ENCODE measurements at places on chromosomes 7 and 10.

DNA sequence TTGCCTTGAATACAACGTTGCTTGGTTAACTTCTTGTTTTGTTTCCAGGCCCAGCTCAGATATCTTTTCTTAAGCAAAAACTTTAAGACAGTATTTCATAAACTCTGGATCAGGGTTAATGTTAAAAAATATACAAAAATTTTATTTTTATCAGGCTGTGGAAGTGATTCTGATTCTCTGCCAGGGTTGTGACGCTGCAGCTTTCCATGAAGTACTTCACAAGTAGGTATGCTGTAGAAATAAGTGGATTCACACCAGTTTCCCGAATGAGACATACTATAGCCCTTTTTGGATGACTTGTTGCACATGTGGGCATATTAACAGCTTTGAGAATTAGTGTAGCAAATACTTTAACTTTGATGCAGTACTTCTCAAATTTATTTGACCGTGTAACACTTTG is 70.1 kb downstream of the CDK14 start:
- DNase-seq: no peak

DNA sequence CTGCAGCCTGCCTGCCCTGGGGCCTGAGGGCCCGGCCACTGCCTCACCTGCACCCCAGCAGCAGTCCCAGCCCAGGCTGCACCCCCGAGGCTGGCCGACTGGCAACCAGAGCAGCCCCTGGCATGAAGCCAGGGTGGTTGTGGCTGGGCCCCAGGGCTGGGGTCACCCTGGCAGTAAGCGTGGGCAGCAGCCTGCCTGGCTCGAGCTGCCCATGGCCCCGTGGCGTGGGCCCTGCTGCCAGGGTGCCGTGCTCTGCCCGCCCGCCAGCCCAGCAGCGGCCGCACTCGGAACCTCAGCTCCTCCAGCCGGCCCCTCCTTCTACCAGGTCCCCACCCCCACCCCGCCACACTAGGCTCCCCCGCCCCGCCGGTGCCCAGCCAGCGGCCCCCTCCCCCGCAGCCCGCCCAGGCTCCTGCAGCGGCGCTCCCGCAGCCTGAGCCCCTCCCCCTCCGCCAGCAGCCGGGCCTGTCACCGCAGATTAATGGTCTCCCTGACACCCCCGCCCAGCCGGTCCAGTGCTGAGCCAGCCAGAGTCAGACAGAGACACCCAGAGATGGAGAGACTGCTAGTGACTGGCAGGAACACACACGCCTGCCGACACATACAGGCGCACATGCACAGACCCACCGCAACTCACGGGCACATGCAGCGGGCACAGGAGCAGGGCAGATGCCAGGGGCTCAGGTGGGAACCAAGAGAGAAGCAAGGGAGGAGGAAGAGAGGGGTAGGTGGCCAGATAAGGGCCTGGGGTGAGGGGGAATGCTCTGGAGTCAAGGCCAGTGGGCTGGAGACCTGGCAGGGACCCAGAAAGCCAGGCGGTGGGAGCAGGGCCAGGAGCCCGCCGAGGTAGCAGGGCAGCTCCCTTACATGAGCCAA is 22.4 kb downstream of the KCNH2 start:
- no peak for DNase-seq

- no peak for DNase-seq
Measured at GRCh38 chr7:34060196-34060947, 155.0 kb downstream of the BMPER start.

DNA sequence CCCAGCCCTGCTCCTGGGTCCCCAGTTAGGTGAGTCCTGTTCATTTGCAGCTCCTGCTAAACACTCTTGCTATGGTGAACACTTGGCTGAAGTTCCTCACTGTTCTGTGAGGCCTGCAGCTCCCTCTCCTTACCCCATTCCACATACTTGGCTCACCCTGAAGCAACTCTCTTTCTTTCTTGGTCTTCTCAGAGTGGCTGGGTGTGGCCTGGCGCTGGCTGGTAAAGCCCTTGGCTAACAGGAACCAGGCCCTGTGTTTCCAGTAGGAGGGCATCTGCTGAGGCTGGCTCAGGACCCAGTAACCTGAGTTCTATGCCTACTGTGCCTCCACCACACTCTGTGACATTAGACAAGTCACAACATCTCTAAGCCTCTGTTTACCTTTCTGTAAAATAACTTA is 53.1 kb upstream of the COL13A1 start:
- no peak for DNase-seq

- peak; percentile 53 for DNase-seq
Measured at GRCh38 chr7:105389088-105389650, 448 bp upstream of the SRPK2 start.

GRCh38 chr7:122161628-122162027 is 17.6 kb upstream of the AASS start:
- no peak for DNase-seq

GRCh38 chr7:80330434-80330833 is 181.4 kb downstream of the GNAT3 start:
- no peak for DNase-seq

DNA sequence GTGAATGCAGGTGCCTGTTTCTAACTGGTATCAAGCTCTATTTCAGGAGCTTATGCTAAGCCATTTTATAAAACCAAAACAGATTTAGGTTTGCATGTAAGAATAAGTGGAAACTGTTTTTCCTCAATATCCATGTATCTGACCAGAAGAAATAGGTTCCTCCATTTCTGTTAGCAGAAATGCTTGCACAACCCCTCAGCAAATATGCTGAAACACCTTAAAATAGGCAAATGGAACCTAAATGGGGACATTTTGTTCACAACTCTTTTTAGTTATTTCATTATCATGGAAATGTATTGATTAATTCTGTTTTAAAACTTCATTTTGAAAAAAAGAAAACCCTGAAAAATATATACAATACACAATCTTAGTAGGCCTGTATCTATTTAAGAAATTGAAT is 8.9 kb upstream of the EEPD1 start:
- DNase-seq: no peak

- no peak for DNase-seq
Measured at GRCh38 chr7:73830681-73831583, at the start of gene CLDN4. Gene CLDN4 (plus strand): TSS chr7:73830996. CDS start chr7:73831202, 206 bp downstream.

DNA sequence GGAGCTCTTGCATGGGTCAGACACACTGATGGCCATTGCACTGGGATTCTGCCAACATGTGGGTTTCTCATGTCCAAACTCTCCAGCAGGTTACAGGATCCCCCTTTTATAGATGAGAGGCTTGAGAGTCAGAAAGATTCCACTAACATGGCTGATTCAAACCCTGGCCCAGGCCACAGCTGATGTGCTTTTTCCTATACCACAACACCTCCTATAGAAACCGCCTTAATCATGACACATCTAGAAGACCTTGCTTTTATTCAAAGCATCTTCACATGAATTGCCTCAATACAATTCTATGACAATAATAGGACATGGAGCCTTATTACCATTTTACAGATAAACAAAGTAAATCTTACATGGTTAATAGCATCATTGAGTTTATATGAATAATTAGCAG is 188.6 kb downstream of the DPY19L1 start:
- DNase-seq: no peak

DNA sequence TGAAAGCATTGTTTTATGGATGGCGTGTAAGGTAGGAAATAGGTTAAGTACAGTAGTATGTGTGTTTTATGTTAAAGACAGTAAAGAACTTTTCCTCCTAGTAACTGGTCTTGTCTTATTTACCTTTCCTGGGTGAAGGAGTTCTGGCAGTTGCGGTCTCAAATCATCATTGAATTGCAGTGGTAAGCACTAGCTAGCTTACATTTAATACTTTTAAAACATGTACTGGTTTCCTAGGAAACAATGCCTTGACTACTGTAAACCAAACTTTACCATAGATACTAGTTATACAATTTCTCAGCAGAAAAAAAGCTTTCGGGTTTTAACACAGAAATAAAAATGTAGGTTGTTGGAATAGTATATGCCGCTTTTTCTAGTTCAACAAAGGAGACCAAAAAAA is 37.7 kb downstream of the PRKG1 start:
- no peak for DNase-seq

DNA sequence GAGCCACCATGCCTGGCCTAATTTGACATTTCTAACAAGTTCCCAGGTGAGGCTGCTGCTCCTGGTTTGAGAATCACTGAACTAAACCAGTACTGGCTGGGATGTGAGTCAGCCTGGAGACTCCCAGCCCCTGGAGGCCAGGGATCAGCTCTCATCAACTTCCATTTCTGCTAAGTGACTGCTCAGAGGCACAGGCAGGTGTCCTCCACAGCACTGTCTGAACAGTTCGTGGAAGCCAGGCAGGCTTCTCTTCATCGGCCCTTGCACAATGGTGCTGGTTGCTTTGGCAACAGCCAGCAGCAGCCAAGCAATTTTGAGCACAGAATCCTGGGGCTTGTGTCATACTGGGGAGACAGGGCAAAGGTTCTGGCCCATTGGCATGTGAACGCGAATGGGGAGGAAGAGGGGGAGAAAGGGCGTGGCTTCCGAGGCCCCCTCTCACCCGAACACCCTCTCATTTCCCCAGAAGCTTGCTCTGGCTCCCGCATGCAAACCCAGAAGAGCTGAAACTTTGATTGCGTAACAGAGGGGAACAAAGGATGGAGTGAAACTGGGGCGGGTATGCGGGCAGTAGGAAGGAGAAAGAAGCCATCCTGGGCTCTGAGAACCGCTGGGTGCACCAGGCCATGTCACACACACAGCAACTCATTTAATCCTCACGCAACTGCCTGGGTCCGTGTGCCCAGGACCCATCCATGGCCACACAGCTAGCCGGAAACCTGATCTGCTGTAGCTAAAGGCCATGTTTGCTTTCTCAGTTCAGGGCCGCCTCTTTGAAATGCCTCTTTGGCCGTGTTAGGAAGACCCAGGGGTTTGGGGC is 9.0 kb upstream of the POR start:
- DNase-seq: no peak

- no peak for DNase-seq
Measured at GRCh38 chr10:86932674-86933073, 24.7 kb downstream of the MMRN2 start.

DNA sequence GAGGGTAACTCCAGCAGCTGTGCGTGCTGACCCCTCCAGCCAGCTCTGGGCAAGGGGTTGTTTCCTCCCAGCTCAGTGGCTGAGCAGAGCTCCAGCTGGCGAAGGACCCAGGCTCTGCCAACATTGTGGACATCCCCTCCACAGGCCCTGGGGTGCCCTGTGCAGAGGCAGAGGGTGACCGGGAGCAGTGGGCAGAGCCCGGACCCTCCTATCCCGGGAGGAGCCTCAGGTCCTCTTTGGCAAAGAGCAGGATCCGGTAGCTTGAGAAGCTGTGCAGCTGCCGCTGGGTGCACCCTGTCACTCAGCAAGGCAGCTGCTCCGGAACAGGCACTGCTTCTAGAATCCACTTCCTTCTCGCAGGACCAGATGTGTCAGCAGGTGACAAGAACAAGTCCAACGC is 175.9 kb downstream of the EBF3 start:
- no peak for DNase-seq

DNA sequence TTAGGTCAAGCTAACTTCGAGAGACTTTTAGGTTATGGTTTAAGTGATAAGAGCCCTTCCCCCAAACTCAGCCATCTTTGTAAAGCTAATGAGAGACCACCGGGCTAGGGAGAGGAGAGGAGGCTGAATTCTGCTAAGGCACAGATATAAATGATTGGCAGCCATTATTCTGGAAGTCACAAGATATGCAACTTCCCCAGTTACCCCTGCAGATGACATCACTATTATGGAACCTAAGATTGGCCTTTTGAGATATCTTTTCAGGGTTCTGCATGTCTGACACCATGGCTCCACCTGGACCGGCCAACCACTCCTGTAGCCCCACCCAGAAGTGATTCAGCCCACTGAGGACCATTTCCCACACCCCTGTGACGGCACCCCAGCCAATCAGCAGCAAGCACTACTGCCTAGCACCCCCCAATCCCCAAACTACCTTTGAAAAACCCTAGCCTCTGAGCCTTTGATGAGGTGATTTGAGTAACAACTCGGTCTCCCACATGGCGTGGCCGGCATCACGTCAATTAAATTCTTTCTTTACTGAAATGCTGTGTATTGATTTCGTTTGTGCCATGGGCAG is 14.4 kb downstream of the VIPR2 start:
- DNase-seq: no peak

DNA sequence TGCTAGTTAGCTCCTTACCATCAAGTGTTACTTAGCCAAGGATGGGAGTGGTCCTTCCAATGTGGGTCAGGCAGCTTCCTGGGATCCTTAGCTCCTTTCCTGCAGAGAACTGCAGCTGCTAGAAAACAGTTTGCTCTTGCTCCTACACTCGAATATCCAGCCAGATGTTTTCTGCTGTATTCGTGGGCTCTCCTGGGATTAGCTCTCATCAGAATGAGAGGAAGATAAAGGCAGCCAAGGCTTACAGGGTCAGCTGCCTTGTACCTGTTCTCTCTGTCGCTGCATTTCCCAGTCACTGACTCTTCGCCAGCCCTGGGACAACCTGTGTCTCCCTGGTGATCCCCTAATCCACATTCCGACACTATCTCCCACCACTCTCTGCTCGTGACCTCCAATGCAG is 29.0 kb downstream of the NEUROD6 start:
- no peak for DNase-seq

DNA sequence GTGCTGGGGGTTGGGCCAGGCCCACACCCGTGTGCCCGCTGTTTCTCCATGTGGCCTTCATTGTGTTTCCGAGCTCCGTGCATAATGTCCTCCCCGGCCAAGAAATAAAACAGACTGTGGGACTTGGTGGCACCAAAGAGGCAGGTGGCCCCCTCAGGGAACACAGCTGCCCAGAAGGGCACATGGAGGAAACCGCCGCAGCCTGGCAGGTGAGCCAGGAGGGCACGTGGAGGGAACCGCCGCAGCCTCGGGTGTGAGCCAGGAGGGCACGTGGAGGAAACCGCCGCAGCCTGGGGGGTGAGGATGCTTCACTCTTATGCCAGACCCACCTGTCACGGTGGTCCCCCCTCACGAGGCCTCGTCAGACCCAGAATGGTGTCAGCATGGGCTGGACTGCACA is 288.7 kb downstream of the WDR37 start:
- no peak for DNase-seq

- no peak for DNase-seq
Measured at GRCh38 chr10:42999385-43000020, 77.4 kb upstream of the RET start.

DNA sequence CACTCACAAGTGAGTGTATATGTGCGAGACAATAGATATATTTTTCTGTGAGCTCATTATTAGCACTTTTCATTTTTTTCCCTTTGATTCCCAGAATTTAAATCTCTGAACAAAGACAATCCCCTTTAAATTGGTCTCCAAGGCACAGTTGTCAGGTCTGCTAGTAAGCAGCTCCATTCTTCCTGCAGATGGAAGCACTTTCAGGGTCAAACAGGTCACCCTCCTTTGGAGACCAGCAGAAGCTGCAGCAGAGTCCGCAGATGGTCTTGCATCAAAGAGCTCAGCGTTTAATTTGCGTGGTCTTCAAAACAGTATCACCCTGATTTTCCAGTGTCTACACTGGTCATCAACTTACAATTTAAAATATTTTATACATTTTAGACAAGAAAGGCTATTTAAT is 543.8 kb downstream of the ARL4A start:
- no peak for DNase-seq

DNA sequence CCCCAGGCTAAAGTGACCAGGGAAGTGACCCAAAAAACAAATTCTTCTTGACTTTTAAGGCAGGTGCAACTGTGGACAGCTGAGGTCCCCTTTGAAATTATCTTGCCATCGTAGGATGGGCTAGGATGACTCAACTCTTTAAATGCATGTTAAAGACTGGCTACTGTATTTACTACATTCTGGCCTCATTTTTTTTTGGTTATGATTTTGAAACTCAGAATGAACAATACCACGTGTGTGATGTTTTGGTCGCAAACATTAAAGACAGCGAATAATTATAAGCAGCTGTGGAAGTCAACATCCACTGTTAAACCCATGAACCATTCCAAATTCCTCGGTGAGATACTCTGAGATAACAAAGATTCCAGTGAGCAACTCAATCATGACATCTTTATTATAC is 1.2 kb upstream of the SLC13A4 start:
- no peak for DNase-seq

Data from natural killer cell (primary cell).